ENCODE measurements at places on chromosomes 5 and 9. TPM values are rescaled to one million over a fixed set of nuclear protein-coding genes. Genes with fewer than 3 reads are reported as not detected.

GRCh38 chr5:96771395-96771794 is 36.4 kb downstream of the ERAP1 start:
- no peaks in the 10 kb centered on the region for H3K27me3 ChIP-seq
- no peak overlapping the region for H3K4me3 ChIP-seq
- peaks cover 10% of the 10 kb centered on the region for H3K36me3 ChIP-seq

- H3K27me3 ChIP-seq = no peaks in the 10 kb centered on the region
- DNase-seq = no peak
- no peaks in the 10 kb centered on the region for H3K4me1 ChIP-seq
- no peak overlapping the region for H3K27ac ChIP-seq
- no peak overlapping the region for H3K4me3 ChIP-seq
Measured at GRCh38 chr5:33675958-33676464, 215.8 kb downstream of the ADAMTS12 start.

- H3K36me3 ChIP-seq = peaks cover 3% of the 10 kb centered on the region
- peak overlapping the region; percentile 90 for H3K27ac ChIP-seq
- H3K4me3 ChIP-seq = peak overlapping the region; percentile 89
- DNase-seq = peak; percentile 18
- H3K27me3 ChIP-seq = no peaks in the 10 kb centered on the region
- peaks cover 21% of the 10 kb centered on the region for H3K4me1 ChIP-seq
Measured at GRCh38 chr5:135032999-135033861, 798 bp downstream of the PITX1 start.

DNA sequence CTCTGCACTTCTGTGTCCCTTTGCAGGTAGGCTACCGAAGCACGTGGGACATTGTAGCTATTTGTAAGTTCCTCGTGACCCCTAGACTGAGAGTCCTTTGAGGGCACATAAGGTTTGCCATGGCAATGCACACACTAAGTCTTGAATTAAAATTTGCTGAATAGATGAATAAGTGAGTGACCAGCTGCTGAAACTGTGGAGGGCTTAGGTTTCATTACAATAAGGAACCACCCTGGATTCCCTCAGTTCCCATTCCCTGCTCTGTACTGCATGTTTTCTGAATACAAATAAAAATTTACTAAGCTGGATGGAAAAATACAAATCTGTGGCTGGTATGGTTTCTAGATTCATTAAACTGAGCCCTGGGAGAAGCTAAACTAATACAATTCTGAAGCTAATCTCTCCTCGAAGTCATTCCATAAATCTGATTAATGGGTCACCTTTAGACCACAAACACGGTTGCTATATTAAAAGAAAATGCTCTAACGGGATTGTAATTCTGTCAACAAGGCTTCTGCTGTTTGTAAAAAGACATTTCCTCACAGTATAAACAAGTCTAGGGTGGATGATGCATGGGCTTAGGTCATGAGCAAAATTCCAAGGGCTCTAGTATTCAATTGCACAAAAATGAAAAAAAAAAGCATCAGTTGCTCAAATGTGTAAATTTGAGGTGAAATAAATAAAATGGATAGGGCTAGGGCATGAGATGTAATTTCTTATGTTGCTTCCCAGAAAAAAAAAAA is 172.3 kb downstream of the ATP10B start:
- no peaks in the 10 kb centered on the region for H3K36me3 ChIP-seq
- no peak overlapping the region for H3K4me3 ChIP-seq
- no peak overlapping the region for H3K27ac ChIP-seq
- no peaks in the 10 kb centered on the region for H3K4me1 ChIP-seq
- H3K27me3 ChIP-seq = no peaks in the 10 kb centered on the region
- no peak for DNase-seq

VLDLR gene
- 3.4 TPM for total RNA-seq
